DMS53 (cell line): ENCODE measurements at places on chromosomes 1 and 21.
A peak's percentile ranks its signal among the peaks of the same experiment; 100 is the strongest.

- DNase-seq: no peak
These were observed 14.1 kb downstream of the DNASE2B start for GRCh38 chr1:84412316-84412942.

GRCh38 chr1:207321790-207322645 lies 540 bp downstream of the CD55 start:
- DNase-seq: peak; percentile 83

DNA sequence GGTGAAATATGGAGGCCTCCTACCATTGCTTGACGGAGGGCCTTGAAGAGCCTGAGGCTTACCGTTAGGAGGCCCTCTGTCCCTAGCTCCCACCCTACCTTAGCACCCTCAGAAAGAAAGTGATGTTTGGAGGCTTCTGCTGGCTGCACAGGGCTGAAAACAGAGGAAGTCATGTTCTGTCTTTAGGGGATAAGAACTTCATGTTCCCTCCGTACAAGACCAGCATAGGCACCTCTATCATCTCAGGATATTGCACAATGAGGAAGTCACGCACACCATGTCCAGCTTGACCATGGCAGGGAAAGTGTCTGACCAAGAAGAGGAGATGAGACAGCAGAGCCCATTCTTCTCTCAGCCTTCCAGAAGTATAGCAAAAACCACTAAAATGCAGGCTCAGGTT lies 13.8 kb downstream of the ADORA3 start:
- no peak for DNase-seq

DNA sequence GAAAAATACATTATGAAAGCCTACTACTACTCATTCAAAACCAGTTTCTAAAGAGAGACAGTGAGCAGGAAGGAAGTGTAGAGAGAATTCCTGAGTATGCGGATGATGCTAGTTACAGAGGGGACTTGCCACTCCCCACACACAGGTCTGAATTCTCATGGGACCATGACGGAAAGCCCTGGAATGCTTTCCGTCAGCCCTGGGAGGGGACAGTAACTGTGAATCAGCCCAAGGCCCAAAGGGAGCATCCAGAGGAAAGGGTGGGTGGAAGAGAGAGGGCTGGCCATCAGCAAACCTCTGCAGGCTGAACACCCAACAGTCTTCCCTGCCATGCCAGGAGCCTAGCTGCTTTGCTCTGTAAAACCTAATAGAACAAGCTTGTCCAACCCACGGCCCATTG lies 36.4 kb downstream of the RCSD1 start:
- DNase-seq: no peak

- DNase-seq: no peak
These were observed 62.9 kb upstream of the SDC3 start for GRCh38 chr1:30971496-30971895.

DNA sequence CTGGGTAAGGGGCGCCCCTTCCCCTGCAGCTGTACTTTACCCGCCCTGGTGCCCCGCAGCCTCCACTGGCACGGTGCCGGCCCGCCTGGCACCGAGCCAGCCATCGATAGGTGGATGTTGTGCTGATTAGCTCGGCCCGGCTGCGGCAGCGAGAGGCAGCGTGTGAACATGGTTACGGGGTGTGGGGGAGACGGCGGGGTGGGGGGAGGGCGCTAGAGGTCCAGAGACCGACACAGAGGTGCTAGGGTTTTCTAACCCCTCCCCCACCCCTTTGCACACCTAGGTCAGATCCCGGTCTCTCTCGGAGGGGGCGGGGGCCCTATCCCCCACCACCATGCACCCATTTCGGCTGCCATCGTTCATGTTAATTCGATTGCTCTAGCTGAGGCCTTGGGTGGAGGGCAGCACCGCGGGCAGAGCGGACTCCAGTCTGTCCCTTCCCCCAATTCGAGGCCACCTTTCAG lies 6.7 kb downstream of the EFNA4 start:
- peak; percentile 53 for DNase-seq

DNA sequence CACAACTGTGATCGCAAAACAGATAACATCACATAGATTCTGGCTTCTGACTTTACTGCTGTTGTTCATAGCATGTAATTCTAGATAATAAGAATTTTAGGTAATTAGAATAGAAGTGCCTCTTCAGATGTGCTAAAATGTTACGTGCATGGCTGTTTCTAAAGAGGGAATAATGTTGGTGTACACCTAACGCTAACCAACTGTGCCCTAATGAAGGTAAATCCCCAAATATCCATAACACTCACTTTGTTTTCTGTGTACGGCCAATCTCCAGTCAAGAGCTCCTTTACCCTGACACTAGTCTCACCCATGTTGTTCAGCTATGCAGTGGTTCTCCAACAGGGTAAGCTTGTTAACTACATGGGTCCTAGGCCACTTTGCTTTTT lies 44.4 kb downstream of the APP start:
- no peak for DNase-seq

DNA sequence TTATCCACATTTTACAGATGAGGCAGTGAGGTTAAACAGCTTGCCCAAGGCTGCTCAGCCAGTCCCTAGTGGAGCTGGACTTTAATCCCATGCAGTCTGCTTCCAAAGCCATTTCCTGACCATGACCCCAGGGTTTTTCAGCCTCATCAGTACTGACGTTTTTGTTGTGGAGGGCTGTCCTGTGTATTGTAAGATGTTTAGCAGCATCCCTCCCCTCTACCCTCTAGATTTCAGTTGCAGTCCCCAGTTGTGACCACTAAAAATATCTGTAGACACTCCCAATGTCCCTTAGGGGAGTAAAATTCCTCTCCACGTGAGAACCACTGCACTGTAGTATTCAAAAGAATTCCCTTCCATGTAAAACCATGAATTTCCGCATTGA lies 30.2 kb upstream of the C1orf105 start:
- DNase-seq: no peak

- no peak for DNase-seq
These were observed 42.6 kb downstream of the C1orf198 start for GRCh38 chr1:230825761-230826160.

- DNase-seq: no peak
These were observed 11.6 kb upstream of the LMNA start for GRCh38 chr1:156102633-156103511.

DNA sequence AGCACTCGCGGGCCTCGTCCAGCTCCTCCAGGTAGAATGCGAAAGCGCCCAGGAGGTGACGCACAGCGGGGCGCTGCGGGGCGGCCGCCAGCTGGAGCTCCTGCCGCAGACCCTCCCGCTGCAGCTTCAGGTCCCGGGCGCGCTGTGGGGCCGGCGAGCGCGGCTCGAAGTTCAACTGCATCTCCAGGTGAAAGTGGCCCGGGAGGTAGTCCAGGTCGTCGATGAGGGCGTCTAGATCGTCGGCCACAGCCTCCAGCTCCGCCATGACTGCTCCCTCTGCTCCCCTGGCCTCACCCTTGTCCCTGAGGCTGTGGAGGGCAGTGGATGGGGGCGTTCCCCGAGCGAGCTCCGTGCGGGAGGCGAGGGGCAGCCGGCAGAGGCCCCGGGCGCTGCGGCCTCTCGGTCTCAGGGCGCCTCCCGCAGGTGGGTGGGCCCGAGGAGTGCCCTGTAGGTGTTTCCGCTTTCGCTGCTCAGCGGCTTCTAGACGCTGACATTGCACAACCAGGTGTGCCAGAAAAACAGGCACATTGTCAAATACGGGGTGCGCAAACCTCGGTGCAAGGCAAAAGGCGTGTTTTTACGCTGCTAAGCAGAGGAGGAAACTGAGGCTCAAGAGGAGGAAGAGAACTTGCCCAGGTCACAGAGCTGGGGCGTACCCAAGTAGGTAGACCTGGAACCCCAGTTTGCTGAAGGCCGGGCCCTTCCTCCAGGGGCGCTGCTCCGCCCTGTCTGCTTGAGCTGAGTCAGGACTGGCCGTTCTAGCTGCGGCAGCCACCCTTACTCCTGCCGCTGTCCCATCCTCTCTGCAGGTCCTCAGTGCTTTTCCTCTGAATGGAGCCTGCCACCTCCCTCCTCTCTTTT lies at the start of gene TTC22:
Gene TTC22, minus strand, starts transcription at position 425 of the 861 bp plus-strand sequence. Its CDS starts 160 bp downstream, at position 265.
- peak; percentile 94 for DNase-seq

DNA sequence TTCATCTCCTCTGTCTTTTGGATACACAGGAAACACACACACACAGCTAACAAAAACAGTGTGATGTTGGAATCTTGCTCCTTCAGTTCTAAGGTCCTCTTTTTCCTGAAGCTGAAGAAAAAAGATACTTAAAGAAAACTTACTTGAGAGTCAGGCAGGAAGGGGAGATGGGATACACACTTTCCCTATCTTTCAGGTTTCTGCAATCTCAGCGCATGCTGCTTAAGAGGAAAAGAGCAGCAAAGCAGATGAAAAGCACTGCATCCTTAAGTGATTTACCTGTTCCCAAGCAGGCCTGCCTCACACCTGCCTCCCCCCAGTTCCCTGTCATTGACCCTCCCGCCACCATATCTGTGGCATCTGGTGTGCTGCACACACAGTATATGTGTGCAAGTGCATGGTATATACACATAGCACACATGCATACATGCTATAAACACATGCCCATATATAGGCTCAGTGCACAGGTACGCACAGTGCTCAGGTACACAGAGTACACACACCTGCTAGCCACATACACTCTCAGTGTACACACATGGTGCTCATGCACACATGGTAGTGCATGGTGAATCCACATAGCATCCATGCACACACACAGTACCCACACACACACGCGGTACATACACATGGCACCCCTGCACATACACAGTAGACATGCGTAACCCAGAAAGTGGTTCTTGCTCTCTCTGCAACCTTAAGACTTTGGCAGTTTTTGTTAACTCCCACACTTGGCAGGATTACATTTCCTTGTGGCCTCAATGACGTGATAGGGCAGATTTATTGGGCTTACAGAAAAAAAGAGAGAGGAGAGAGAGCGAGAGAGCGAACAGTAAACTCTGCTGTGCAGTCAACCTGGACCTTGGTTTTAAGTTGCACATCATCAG lies 166.9 kb downstream of the TOMM20 start:
- DNase-seq: peak; percentile 72
